Left hindlimb (tissue), 1 donor: ENCODE measurements at places on chromosomes 1 and 21.

DNA sequence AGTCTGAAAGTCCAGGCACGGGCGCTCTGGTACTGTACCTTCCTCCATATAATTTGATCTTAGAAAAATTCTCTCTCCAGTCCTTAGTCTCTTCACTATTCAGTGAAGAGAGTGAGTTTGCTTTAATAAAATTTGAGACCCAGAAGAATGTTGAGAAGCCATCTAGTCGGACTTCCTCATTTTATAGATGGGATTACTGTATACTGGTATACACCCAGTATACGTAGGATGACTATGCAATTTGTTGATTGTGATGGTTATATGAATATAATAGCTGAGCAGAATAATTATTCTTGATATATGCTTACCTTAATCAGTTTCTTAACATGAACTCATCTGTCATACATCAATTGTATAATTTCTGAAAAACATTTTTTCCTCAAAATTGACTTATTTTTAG lies 328.0 kb upstream of the B3GALT2 start:
- DNase-seq, result no peak

GRCh38 chr1:168134642-168135041 lies 2.1 kb downstream of the GPR161 start:
- DNase-seq, result no peak

- no peak for DNase-seq
Observed at GRCh38 chr1:81174052-81174451, 626.7 kb upstream of the ADGRL2 start.

GRCh38 chr1:2943686-2944260 lies 77.5 kb upstream of the ACTRT2 start:
- DNase-seq, result no peak

DNA sequence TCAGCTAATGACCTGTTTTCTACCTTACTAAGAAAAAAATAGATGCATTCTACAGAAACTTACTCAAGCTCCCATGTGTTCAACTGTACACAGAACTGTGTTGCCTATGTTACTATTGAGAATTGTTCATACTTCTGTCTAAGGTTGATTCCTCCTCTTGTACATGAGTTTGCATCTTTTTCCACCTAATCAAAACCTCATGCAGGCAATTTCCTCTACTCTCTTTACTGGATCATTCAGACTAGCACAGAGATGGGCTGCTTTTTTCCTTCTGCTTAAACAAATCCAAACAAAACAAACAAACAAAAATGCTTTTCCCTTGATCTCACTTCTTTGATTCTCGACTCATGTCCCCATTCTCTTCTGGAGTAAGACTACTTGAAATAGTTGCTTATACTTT lies 58.8 kb upstream of the PTGFR start:
- DNase-seq, result no peak

DNA sequence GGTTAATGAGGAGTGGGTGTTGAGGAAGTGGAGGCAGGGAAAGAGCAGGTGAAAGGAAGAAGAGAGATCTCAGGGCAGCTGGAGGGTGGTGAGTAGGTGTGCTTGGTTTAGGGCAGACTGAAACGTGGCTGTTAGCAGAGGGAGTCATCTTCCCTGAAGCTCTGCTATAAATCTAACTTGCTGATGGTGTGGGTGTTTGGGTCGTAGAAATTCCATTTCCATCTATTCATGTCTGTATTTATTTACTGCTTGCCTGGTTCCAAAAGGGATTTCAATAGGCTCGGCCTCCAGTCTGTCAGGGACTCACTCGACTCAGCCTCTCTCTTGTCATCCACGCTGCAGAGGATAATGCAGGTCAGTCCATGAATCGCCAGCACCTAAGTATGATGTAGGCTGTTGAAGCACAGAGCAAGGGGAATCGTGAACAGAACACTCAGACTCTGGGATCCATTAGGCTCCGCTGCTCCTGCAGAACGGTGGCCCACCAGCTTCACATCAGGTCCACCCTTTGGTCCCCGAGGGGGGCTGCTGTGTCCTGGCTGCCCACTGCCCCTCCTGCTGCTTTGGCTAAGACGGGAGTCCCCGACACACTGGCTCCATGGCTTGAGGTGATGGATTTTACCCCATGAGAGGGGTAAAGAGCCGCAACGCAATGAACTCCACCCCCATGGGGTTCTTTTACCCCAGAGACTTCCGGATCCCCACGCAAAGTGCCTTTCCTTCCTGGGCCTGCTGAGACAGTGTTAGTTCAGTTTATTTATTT lies 156.2 kb downstream of the RHOU start:
- DNase-seq, result no peak
